ENCODE measurements at places on chromosomes 3 and 15.

DNA sequence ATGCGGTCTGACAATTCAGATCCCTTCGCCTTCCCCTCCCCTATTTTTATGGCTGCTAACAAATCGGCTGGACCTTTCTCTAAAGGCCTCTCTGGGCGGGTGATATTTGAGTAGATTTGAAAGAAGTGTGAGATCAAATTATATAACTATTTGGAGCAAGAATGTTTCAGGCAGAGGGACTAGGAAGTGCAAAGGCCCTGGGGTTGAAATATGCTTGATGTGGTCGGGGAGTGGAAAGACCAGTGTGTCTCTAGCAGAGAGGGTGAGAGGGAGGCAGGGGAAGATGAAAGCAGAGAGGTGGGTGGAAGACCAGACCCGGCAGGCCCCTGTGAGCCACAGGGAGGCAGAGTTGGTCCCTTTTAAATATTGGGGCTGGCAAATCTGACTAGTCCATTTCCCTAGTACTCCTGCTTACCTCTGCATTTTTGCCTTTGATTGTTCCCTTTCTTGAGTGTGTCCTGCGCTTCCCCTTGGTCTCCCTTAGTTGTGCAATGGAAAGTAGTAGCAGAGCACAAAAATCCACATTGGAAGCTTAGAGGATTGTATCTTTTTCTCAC lies 32.3 kb downstream of the SLCO3A1 start:
- no peak for DNase-seq

DNA sequence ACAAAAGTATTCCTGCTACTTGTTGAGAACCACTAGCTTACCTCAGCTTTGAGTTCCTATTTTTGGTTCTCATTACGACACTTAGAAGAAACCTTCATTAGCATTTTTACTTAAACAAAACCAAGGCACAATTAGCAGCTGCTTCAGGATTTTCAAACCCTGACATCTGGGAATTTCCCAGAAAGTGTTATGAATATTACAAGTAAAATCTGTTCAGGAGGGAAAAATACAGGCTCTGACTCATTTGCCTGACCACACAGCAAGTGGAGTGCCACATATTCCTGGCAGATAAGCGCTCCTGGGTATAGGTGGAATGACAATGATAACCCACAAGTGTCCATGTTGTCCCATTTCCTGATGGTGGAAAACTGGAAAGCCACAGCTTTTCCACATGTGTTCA lies 10.3 kb upstream of the RFTN1 start:
- no peak for DNase-seq

DNA sequence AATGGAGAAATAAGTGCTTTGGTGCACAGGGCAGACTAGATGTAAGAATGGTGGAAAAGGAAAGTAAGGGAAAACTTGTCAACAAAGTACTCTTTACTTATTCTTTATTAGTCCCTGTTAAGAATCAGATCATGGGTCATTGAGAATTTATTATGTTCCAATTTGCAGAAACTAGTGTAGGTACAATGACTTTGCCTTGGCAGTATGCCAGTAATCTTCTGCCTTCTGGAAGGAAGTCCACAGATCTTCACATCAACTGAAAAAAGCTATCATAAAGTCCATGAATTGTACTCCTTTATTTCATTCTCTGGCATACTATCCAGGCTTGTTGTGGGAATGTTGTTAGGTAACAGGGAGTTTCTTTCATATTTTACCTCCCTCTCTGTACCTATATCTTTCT lies 88.2 kb upstream of the FLNB start:
- DNase-seq = no peak

GRCh38 chr3:54020436-54020835 lies 101.9 kb upstream of the CACNA2D3 start:
- DNase-seq = no peak

GRCh38 chr3:155747286-155747945 lies 2.5 kb upstream of the PLCH1 start:
- no peak for DNase-seq

All from NCI-H1930 (cell line).